ENCODE measurements at places on chromosomes 2 and 18.

DNA sequence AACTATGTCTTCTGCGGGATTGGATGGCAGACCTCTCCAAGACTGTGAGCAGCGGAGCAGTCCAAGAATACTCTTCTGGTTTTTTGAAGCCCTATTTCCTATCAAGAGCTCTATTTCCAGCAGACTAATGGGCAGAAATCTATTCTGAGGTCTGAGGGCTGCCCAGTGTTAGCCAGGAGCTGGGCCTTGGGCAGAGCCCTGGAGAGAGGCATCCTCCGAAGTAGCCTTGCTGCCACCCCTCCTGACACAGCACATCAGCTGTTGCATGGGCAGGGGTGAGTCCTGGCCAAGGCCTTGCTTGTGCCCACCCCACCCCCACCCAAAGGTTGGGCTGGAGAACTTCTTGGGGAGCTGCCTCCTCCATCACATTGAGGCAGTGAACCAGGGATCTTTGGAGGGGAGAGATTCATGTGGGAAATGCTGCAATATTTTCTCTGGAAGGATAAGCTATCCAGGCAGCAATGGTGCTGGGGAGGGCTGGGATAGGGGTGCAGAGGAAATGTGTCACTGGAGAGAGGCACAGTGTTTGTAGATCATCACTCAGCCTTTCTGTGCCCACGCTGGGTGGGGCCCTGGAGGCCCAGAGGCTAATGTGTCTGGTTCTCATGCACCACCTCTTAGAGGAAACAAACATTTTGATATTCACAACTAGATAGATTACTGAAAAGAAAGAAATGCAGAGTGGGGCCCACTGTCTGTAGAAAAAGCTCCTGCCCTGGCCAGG lies 104.7 kb downstream of the VSNL1 start:
- DNase-seq, result no peak

- no peak for DNase-seq
Observed at GRCh38 chr2:198004921-198005829, 200.8 kb downstream of the PLCL1 start.

GRCh38 chr2:22355816-22356433 lies 1029.1 kb upstream of the KLHL29 start:
- peak; percentile 29 for DNase-seq

DNA sequence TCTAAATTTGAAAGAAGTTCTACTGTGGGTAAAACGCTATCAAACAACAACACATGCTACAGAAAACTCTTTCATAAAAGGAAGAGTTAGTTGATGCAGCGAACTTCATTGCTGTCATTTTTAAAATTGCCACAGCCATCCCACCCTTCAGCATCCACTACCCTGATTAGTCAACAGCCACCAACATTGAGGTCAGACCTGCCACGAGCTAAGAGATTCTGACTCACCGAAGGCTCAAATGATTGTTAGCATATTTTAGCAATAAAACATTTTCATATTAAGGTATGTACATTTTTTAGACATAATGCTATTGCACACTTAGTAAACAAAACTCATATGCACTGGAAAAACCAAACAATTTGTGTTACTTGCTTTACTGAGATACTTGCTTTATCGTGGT lies 347.1 kb downstream of the CLIP4 start:
- DNase-seq, result no peak

- no peak for DNase-seq
Observed at GRCh38 chr2:149544692-149545091, 42.9 kb downstream of the MMADHC start.

All from right kidney (tissue), 9 donors.